ENCODE measurements at places on chromosomes 4 and X.
A peak's percentile ranks its signal among the peaks of the same experiment; 100 is the strongest.

- DNase-seq: no peak
These were observed 26.7 kb downstream of the FAM156B start for GRCh38 chrX:52923781-52924241.

GRCh38 chrX:150236327-150236726 is 126.8 kb upstream of the MAMLD1 start:
- DNase-seq: no peak

DNA sequence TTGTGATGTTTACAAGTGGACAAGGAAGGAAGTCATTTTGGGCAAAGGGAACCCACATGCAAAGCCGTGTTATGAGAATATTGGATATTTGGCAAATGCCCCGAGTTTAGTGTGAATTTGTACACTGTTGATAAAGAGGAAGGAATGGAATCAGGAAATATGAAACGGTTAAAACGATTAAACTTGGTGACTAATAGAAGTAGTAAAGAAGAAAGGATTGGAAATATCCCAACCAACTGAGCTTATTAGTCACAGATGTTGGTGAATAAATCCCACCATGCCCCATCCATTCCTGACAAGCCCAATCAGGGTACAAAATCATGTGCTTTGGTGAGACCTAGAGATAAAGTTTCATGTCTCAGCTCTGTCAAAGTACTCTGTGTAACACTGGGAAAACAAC is 22.0 kb downstream of the ARHGAP24 start:
- DNase-seq: no peak

- DNase-seq: no peak
These were observed 145.1 kb downstream of the RBM47 start for GRCh38 chr4:40484346-40485090.

DNA sequence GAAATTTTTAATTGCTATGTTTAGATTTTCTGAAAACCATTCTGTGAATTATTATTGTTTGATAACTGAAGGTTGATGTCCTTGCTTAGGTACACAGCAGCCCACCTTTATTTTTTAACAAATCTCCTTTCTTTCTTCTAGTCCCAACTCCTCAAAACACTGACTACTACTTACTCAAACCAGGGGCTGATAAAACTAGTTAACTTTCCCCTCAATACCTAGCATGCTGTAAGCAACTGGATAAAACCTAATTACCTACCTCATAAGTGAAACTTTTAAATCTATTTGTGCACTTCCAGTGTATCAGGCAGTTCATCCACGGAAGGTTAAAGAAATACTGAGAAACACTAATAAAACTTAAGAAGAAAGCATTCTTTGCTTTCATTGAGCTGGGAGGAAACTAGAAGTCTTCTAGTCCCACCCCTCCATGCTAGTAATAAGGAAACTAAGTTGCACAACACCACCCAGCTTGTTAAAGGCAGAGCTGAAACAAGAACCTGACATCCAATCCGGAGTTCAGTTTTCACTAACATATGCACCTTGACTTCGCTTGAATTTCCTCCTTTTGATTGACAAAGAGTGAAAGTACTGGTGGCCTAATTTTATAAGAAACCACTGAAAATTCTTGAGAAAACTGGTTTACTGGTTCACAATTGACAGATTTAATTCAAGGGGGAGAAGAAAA is 180.2 kb upstream of the TET2 start:
- no peak for DNase-seq

DNA sequence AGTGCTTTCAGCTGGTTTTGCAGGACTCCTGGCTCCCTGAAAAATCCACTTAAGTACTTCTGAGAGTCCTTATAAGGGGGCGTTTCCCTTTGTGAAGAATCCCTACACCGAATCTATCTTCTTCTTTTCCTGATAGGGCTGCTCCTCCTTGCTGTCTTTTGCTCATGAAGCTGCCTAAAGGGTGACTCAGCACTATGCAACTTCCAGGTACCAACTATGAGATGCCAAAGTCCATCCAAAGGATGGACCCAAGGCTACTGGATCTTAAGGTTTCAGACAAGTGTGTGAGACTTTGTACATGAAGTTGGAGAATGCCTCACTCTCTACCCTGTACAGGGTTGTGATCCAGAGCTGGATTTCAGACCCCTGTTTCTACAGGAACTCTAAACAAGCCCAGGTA is 485.0 kb upstream of the FAT1 start:
- no peak for DNase-seq

GRCh38 chr4:48064349-48064748 is 47.8 kb downstream of the NIPAL1 start:
- DNase-seq: no peak

DNA sequence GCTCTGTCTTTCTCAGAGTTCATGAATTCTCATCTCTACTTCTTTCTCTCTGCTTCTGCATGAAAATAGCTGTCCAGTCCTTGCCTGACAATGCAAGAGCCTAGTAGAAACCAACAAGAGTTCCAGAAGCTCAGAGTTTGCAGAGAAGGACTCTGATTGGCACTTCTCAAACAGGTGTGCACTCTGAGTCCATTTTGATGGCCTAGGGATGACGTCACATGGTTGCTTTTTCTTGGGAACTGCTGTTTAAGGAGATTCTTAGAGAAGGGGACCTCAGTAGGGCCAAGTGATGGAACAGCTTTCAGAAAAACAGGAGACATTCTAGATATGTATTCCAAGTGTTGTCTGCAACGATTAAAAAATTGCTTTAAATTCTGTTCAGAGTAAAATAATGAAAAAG is 56.8 kb downstream of the HMGB2 start:
- no peak for DNase-seq

- DNase-seq: no peak
These were observed 67.1 kb upstream of the TRIM2 start for GRCh38 chr4:153137159-153137558.

- DNase-seq: no peak
These were observed 48.3 kb upstream of the SLC4A4 start for GRCh38 chr4:71290476-71290875.

DNA sequence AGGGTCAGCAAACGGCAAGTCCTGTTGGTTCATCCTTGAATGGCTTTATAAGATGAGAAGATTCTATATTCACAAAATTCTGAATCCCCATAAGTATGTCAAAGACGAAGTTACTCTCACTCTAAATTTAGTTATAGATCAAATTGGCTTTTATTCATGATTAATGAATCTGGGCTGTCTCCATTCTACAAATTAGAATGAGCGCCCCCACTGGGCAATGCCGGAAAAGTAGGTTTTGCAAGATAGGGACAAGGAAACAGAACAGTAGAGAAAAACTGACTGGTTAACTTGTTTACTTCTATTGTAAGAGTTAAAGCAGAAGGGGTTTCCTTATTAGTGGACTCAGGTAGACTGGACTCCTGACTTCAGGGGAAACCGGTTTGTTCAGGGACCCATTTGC is 100.3 kb downstream of the F11 start:
- no peak for DNase-seq

DNA sequence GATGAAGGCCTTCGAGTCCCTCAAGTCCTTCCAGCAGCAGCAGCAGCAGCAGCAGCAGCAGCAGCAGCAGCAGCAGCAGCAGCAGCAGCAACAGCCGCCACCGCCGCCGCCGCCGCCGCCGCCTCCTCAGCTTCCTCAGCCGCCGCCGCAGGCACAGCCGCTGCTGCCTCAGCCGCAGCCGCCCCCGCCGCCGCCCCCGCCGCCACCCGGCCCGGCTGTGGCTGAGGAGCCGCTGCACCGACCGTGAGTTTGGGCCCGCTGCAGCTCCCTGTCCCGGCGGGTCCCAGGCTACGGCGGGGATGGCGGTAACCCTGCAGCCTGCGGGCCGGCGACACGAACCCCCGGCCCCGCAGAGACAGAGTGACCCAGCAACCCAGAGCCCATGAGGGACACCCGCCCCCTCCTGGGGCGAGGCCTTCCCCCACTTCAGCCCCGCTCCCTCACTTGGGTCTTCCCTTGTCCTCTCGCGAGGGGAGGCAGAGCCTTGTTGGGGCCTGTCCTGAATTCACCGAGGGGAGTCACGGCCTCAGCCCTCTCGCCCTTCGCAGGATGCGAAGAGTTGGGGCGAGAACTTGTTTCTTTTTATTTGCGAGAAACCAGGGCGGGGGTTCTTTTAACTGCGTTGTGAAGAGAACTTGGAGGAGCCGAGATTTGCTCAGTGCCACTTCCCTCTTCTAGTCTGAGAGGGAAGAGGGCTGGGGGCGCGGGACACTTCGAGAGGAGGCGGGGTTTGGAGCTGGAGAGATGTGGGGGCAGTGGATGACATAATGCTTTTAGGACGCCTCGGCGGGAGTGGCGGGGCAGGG is 568 bp downstream of the HTT start:
- no peak for DNase-seq

GRCh38 chr4:80776168-80776567 is 254.3 kb upstream of the BMP3 start:
- no peak for DNase-seq

GRCh38 chr4:172951679-172952451 is 216.7 kb upstream of the GALNT7 start:
- no peak for DNase-seq

DNA sequence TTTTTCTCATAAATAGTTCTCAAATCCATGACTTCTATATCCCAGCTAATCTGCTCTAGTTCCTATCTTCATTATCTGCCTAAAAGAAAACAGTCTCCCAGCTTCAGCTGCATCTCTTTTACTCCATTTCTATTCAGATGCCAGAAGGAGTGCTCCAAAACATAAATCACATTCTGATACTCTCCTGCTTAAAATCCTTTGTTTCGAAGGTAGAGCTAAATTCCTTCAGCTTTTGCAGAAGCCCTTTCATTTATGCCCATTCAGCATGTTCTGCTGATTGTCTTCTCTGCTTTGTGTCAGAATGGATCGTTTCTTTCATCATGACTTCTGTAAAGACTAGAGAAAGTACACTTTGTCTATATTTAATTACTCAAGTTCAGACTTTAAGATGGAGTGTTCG is 440.1 kb upstream of the SMIM31 start:
- no peak for DNase-seq

DNA sequence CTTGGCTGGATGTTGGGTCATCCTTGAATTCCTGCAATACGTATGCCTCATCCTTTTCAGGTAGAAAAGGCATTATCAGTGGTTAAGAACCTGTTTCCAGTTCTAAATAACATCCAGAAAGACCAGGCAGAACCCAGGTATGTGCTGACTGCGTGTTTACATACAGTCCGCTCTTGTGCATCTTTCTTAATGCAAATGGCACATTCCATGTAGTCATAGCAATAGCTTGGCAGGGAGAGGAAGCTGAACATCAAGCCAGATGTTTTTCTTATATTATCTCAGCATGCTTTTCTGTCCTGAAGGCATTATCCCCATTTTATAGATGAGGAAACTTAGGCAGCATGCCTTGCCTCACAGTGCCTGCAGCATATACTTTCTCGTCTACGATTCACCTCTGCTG is 2.1 kb downstream of the DCLK2 start:
- no peak for DNase-seq

DNA sequence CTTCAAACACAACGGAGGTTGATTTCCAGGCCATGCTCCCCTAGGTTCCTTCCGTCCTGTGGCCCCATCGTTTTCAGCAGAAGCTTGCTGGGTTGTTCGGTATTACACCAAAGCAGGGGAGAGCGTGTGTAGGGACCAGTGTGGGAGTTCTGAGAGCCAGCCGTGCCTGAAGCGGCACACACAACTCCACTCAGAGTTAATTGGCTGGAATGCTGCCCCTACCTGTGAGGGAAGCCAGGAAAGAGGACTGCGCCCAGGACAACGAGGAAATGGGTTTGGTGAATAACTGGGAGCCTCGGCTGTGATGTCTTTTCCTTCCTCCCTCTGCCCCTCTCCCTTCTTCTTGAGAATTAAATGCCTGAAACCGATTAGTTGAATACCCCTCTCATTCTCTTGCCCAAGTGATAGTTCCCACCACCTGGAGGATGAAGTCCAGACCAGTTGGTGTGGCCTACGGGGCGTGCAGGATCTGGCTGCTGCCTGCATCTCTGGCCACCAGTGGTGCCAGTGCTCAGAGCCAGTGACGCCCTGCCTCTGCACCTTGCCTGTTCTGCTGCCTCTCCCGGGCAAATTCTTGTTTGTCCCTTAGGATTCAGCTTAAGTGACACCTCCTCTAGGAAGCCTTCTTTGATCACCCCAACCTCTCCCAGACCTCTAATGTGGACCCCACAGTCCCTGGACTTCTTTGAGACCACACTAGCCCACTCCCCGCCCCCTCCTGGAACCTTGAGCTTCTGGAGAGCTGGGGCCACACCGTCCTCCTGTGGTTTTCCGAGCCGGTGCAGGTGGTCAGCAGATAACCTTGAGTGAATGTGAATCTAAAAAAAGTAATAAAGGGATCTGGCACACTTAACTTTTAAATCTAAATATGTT is 33.6 kb downstream of the TBC1D14 start:
- DNase-seq: no peak

DNA sequence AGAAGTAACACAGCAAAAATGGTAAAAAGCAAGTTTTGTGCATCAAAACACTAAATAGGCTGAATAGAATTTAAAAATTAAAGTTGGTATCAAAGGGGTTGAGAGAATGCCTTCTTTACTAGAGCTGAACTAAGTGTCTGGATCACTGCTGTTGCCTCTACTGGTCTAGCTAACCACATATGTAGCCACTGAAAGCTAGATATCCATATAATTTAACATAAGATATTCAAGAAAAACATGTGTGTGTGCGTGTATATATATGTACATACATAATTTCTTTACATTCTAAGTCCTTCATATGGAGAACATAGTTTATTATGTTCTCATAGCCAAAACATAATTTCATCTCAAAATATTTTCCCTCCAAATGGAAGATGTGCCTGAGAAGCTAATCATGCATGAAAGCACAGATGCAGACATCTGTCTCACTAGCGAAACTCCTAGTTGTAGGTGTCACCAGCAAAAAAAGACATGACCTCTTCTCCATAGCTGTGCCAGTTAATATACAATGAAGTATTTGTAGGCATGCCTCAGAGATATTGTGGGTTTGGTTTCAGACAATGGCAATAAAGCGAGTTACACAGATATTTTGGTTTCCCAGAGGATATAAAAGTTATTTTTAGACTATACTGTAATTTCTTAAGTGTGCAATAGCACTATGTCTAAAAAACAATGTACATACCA is 47.3 kb downstream of the PDE5A start:
- no peak for DNase-seq

GRCh38 chrX:41333744-41334362 is at the start of gene DDX3X:
Gene DDX3X, plus strand, starts transcription at chrX:41334162. Its CDS starts 91 bp downstream, at chrX:41334253.
- peak; percentile 73 for DNase-seq

DNA sequence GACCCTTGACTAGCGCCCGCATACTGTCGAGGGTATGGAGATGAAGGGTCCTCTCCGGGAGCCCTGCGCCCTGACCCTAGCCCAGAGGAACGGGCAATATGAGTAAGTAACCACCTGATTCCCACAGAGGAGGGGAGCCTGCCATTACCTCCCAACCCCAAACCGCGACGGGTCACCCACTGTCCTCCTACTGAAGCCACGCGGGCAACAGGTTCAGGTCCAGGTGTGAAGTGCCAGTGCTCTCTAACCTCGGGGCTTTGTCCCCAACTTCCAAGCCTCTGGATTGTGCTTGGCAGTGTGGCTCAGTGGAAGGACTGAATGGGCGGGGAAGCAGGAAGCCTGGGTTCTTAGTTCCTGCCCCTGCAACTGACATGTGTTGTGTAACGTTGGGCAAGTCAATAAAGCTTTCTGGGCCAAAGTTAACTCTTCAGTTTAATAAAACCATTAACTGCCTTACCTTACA is 694 bp downstream of the OCRL start:
- no peak for DNase-seq
